Fibroblast of lung (primary cell): ENCODE measurements at places on chromosomes 4 and X. TPM values are rescaled to one million over a fixed set of nuclear protein-coding genes. Genes with fewer than 3 reads are reported as not detected.

- DNase-seq = peak; percentile 27
- no peaks in the 10 kb centered on the region for H3K4me1 ChIP-seq
- no peak overlapping the region for H3K27ac ChIP-seq
- H3K4me3 ChIP-seq = no peak overlapping the region
Observed at GRCh38 chr4:149293046-149293649, 522.5 kb downstream of the IQCM start.

The MAGEA2 gene
- not detected in 2 replicates for total RNA-seq

GRCh38 chr4:86948276-86948675 is 13.5 kb downstream of the AFF1 start:
- no peak for DNase-seq
- H3K4me1 ChIP-seq = no peaks in the 10 kb centered on the region
- no peaks in the 10 kb centered on the region for H3K27me3 ChIP-seq
- H3K27ac ChIP-seq = no peak overlapping the region

GRCh38 chr4:81377191-81377590 is 94.5 kb downstream of the RASGEF1B start:
- H3K4me1 ChIP-seq = no peaks in the 10 kb centered on the region
- no peak overlapping the region for H3K27ac ChIP-seq
- H3K36me3 ChIP-seq = no peaks in the 10 kb centered on the region
- no peak for DNase-seq
- H3K4me3 ChIP-seq = no peak overlapping the region
- H3K27me3 ChIP-seq = no peaks in the 10 kb centered on the region

DNA sequence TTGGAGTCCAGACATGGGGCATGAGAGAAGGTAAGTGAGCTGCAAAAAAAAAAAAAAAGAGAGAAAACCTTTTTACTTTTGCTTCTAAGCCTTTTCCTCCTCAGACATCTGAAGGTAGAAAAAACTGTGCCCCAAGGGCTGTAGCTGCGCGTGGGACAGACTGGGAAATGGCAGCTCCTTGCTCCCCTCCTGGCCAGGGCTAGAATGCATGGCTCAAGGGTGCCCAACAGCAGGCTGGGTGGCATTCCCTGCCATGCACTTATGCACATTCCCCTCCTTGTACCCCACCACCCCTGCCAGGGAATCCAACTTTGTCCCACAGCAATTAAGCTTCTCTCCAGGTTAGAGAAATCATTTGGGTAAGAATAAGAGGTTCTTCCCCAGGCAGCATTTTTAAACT is 421.2 kb downstream of the TRAM1L1 start:
- H3K36me3 ChIP-seq = no peaks in the 10 kb centered on the region
- DNase-seq = no peak
- no peaks in the 10 kb centered on the region for H3K27me3 ChIP-seq

The TIMP1 gene
- total RNA-seq = 460 and 845 TPM in 2 replicates

The USP51 gene
- 1.3 TPM in 2 replicates for total RNA-seq

- DNase-seq = peak; percentile 63
- H3K4me3 ChIP-seq = no peak overlapping the region
- peaks cover 2% of the 10 kb centered on the region for H3K36me3 ChIP-seq
- H3K27ac ChIP-seq = peak overlapping the region; percentile 66
Observed at GRCh38 chr4:185307136-185307950, 88.4 kb downstream of the LRP2BP start.

The SPANXB1 gene
- not detected in 2 replicates for total RNA-seq

The FAM241A gene
- 0.51 and 1.2 TPM in 2 replicates for total RNA-seq

The PRR32 gene
- not detected in 2 replicates for total RNA-seq

The SMIM20 gene
- total RNA-seq = 48.7 and 71.4 TPM in 2 replicates

The ACSL4 gene
- 358 and 678 TPM in 2 replicates for total RNA-seq

- DNase-seq = no peak
- H3K36me3 ChIP-seq = no peaks in the 10 kb centered on the region
- H3K27ac ChIP-seq = no peak overlapping the region
- no peaks in the 10 kb centered on the region for H3K27me3 ChIP-seq
- no peaks in the 10 kb centered on the region for H3K4me1 ChIP-seq
- H3K4me3 ChIP-seq = no peak overlapping the region
Observed at GRCh38 chrX:39398215-39398962, 597.1 kb downstream of the MID1IP1 start.

The DAPP1 gene
- total RNA-seq = not detected in 2 replicates

GRCh38 chrX:23616361-23616760 is 50.9 kb upstream of the PRDX4 start:
- no peak overlapping the region for H3K4me3 ChIP-seq
- H3K4me1 ChIP-seq = no peaks in the 10 kb centered on the region
- H3K27me3 ChIP-seq = no peaks in the 10 kb centered on the region
- peak; percentile 51 for DNase-seq

DNA sequence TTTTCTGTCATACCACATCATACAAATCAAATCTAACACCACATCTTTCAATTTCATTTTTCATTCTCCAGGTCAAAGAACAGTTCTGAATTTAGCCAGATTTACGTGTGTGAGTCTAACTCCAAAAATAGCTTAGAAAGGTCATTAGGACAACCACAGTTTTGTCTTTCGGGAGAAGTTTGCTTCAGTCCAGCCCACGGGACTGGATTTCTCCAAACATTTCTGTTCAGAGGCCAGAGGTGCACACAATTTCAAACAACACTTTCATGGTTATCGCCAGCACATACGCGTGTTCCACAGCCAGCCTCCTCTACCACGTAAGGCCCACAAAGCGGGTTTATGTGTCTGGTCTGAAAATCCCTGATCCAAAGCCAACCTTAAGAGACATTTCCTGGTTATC is 65.9 kb downstream of the VEGFC start:
- peak overlapping the region; percentile 46 for H3K27ac ChIP-seq
- H3K4me3 ChIP-seq = no peak overlapping the region
- no peaks in the 10 kb centered on the region for H3K27me3 ChIP-seq
- H3K36me3 ChIP-seq = peaks cover 3% of the 10 kb centered on the region
